Epithelial cell of proximal tubule (primary cell): ENCODE measurements at places on chromosomes 3 and 15.

- DNase-seq, result no peak
These were observed 23.7 kb downstream of the STAG1 start for GRCh38 chr3:136728473-136728872.

GRCh38 chr3:174325171-174325570 is 534.0 kb upstream of the NAALADL2 start:
- no peak for DNase-seq

DNA sequence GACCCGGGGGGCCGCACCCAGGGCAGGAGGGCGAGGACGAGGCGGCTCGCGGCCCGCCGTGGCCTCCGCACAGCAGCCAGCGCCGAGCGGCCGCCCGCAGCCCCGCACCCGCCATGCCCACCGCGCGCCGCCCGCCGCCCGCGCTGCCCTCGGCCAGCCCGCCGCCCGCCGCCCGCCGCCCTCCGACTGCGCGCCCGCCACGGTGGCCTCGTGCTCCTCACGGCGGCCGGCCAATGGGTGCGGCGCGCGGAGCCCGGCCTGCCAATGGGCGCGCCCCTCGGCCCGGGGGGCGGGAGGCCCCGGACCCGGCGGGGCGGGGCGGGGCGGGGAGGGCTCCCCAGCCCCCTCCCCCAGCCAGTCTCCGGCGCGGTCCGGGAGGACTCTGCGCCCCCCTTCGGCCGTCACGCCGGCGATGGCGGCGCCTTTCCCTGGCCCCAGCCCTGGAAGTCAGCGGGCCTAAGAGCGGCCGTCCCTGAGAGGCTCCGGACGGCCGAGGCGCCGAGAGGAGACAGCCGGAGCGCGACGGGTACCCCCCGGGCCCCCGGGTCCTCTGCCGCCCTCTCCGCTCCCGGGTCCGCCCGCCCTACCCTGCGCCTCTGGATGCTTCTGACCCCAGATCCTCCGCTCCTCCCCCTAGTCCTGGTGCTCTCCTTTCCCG is at the start of gene NT5DC2:
TSS of gene NT5DC2 (minus strand) at position 235 of the 658 bp plus-strand sequence. CDS start at position 115, 120 bp downstream.
- DNase-seq, result no peak

GRCh38 chr3:174317005-174317404 is 542.1 kb upstream of the NAALADL2 start:
- no peak for DNase-seq

DNA sequence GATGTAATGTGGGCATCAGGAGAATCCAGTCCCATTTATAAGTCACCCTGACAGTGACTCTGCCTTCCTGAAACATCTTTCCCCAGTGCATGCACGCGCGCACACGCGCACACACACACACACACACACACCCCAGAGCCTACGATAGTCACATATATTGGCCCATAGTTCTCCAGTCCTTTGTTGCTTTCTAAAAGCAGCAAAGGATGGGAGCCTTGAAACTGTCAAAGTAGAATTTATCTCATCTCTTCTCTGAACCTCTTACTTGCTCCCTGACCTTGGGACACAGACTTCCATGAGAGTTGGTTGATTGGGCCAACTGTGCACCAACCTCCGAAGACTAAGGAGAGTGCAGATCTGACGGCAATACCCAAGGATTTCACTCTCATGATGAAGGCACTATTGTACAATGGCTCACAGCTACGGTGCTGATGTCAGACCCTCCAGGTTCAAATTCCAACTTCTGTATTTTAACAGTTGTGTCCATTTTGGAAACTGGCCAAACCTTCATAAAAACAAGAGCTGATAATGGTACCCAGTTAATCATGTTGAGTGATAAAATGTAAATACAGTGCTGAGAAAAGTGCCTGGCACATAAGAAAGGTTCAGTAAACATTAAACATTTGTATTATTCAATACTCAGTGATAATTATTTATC is 8.3 kb downstream of the CPA3 start:
- DNase-seq, result no peak

DNA sequence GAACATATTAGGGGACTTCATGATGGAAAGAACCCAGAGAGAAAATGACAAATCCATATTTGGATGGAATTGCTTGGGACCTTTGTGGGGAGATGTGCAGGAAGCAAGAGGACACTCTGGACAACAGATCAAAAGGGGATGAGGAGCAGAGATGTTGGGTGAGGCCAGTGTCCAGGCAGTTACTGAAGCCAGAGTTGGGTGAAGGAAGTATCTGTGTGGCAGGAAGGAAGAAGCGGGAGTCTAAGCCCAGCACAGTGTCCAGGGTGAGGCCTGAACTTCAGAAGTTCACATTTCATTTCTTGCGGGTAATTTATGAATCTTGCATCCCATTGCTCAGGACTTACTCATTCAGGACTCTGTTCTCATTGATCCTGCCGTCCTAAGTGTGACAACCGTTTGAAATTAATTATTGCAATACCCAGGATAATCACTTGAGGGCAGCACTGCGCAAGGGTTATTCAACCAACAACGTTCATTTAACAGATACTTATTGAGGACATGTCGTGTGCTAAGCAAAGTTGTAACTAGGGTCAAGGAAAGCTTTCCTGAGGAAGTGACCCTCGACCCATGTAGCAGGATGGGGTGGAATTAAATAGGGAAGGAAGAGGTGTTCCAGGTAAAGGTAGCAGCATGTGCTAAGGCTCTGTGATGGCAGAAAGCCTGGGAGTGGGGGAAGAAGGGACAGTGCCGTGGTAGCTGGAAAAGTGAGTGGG is 61.3 kb upstream of the CMTM8 start:
- no peak for DNase-seq

DNA sequence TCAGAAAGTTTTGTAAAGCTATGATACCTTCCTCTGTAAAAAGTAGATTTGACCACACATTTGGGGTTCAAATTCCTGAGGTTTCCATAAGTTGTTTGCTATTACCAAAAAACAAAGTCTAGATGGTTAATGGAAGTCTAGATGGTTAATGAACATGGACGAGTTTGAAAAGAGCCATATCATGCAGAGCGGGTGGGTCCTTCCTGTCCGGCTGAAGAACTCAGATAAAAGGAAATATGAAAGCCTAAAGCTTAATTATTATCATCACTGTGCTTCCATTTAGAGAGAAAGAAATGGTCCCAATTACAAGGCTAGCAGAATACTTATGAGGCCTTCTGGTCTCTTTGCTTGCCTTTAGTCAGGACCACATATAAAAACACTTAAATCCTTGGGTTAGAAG is 132.1 kb upstream of the SATB1 start:
- DNase-seq, result no peak

GRCh38 chr3:163261056-163261455 is 1764.4 kb downstream of the OTOL1 start:
- no peak for DNase-seq

DNA sequence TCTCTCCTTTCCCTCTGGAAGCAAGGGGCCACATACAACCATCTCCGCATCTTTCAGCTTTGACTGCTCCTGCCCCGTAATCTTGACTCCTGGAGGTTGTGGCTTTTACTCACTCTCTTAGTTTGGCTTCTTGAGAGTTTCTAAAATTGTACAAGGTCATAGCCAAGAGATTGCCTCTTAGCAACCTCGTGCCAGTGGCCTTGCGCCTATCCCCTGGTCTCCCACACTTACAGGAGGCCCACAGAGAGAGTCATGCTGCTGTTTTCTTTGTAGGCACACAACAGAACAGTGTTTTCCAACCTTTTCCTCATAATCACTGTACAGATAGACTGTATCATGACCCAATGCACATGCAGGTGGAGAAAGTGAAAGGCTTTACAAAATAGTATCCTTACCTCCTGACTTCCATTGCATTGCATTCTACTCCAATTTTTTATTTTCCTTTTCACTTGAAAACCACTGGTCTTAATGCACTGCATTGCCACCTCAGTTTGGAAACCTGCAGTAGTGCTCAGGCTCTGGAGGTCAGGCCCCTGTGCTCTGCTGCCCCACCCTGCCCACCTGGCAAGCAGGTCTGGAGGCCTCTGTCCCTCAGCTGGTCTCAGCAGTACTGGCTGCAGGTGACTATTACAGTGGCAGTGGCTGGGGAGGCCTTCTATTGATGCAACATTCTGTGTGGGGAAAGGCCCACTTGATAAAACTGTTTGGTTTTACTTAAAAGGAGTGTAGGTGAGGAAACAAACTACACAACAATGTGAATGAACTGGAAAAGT is 156.2 kb downstream of the DNAJB8 start:
- no peak for DNase-seq

GRCh38 chr3:107506458-107506857 is 16.3 kb upstream of the BBX start:
- DNase-seq, result no peak

DNA sequence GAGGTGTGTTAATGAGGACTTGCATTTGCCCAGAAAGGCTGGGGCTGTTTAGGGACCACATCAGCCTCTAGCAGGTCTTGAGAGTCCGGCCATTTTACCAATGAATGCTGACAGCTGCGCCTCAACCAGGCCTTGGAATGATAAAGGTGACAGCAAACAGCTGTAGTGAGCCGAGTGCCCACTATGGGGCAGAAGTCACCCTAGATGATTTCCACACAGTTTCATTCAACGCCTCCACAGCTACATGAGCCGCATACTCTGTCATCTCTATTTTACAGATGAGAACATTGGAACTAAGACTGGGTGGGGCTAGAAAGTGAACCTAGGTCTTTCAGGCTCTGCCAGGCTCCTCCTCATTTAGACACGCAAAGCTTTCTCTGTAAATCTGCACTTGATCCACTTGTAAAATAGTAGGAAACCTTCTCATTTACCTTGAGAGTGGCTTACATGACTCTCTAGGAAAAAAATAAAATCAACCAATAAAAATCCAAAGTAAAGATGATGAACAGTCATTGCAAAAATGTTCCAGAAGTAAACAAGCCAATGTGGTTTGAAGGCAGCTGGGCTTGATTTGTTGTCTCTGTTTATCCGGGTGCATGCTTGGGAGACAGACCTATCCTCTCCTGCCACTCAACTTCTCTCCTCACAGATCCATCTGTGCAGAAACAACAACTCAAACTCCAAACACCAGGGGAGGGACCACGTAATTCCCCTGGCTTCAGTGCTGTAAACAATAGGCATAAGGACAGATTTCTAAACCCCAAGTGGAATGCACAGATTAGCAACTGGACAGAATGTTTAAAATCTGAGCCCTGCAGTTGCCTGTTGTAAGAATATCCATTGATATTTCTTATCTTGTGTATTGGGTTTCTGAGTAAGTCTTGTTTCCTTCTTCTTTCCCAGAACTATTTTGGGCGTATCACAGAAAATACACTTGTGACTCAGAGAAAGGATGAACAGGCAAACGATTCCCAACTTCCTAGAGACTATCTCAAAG is 31.5 kb upstream of the LDHAL6B start:
- no peak for DNase-seq

DNA sequence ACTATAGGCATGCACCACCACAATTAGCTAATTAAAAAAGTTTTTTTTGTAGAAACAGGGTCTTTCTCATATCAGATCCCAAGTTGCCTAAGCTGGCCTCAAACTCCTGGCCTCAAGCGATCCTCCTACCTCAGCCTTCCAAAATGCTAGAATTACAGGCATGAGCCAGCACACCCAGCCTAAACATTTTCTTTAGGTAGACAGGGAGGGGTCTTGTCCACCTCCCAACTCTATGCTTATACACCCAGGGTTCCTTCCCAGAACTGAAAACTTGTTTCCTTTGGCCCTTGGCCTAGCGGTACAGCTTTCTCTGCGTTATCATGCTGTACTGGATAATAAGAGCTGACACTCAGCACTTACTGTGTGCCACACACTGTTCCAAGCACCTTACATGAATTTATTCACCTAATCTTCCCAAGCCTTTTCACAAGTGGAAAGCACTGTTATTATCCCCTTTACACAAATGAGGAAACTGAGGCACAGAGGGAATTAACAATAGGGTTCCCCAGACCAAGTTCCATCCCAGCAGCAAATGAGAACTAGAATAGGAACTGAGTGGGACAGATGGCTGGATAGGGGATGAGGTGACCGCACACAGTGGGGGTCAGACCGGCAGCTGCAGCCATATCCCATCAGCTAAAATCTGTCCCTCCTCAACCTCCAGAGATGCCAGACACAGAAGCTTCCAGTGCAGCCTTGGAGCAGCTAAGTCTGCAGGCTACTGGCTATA is 150.8 kb downstream of the MEGF11 start:
- DNase-seq, result no peak

DNA sequence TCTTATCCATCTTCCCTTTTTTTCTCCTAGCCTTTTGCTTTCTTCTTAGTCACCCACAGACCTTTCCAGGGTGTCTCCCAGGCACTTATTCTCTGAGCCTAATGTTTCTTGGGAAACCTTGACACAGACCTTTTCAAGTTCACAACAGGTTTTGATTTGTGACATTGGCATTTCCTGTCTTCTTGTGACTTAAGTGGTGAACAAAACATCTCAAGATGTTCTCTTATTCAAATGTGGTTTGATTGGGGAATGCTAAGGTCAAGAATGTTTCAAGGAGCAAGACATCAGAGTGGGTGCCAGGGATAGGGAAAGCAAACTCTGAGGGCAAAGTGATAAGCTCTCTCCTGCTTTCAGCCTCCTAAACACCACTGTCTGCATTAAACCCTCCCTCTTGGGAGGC is 68.2 kb upstream of the GSK3B start:
- no peak for DNase-seq

GRCh38 chr3:164486150-164486549 is 592.1 kb downstream of the SI start:
- DNase-seq, result no peak

GRCh38 chr3:72453706-72454105 is 394.5 kb downstream of the SHQ1 start:
- DNase-seq, result no peak

DNA sequence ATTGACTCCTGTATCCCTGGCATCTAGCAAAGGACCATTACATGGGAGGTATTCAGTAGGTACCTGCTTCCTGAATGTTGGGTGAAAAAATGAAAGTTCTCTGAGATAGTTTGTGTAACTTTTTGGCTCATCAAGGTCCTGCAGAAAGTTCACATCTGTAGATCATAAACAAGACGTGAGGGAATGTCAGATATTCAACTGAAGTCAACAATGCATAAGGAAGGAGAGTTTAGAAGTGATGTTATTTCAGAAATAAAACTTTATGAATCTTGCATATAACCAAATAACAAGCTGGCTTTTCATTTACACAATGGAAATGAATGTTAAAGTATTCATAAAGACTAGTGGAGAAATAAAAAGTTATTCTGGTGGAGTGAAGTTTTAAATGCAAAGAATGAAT is 73.4 kb upstream of the RBMS3 start:
- DNase-seq, result no peak

DNA sequence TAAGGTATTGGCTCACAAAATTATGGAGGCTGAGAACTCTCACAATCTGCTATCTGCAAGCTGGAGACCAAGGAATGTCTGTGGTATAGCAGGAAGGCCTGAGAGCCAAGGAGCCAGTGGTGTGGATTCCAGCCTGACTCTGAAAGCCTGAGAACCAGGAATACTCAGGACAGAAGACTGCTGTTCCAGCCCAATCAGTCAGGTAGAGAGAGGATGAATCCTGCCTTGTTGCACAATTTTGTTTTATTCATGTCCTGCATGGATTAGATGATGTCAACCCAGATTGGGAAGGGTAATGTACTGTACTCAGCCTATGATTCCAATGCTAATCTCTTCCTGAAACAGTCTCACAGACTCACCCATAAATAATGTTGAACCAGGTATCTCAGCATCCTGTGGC is 312.4 kb upstream of the KCNMB2 start:
- DNase-seq, result no peak

GRCh38 chr3:57221883-57222282 is 5.6 kb upstream of the APPL1 start:
- no peak for DNase-seq

- DNase-seq, result no peak
These were observed 144.7 kb upstream of the FRMD4B start for GRCh38 chr3:69530554-69530953.

- DNase-seq, result no peak
These were observed 7.4 kb upstream of the FGF7 start for GRCh38 chr15:49415638-49416037.

- no peak for DNase-seq
These were observed 234.6 kb upstream of the BHLHE40 start for GRCh38 chr3:4744405-4745234.

GRCh38 chr3:153063337-153063736 is 98.7 kb upstream of the RAP2B start:
- no peak for DNase-seq
